NCI-H748 treated with DMSO at 0.1 percent for 48 hours (cell line): ENCODE measurements at places on chromosomes 12 and 14.
A peak's percentile ranks its signal among the peaks of the same experiment; 100 is the strongest.

DNA sequence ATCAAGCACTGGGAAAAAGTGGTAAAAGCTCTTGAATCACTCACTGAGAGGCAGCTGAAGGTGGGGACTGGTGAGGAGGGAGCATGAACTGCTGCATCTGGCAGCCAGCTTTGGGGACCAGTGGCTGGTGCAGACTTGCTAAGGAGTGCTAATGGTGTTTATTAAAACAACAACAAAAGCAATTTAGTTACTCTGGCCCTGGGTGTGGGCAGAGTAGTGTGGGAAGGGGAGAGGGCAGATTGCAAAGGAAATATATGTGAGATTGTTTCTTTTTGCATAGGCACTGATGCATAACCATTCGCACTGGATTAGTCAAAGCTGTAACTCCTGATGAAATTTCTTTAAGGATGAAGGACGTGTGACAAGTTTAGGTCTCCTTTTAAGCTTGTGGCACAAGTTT is 8.1 kb downstream of the TXNRD1 start:
- DNase-seq = no peak

DNA sequence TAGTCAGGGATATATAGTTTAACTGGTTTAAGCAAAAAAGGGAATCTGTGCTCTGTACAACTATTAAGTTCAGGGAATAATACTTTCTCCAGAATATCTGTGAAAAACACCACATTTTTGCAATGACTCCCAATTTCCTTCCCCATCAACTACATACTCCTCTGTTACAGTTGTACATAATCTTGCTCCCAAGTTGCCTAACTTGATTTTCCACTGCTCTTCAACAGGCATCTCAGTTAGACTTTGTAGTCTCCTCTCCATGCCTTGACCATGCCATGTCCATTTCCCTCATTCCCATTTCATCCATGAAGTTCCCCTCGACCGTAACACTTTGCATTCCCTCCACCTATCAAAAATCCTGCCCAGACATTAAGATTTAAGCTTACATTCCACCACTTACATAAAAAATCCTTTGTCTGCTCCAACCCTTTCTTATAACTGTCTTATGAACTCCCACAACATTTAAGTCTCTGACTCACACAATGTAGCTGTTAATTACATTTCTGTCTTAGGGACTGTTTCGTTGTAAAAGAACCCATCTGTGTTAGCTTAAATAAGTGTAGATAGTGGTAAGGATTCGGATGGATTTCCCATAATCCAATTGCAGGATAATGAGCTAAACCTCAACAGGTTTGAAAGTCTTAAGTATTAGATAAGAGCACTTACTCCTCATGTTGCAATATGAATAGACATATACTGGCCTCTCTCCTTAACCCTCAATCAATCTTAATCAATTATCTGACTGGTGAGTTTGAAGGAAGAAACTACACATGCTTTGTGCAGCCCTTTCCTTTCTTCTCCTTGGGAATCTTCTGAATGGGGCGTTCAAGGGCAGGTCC is 156.5 kb downstream of the PAWR start:
- DNase-seq = no peak

GRCh38 chr12:119012179-119012578 is 30.8 kb downstream of the SRRM4 start:
- DNase-seq = no peak

- DNase-seq = peak; percentile 87
These were observed 4.4 kb downstream of the REM2 start for GRCh38 chr14:22887260-22887989.

DNA sequence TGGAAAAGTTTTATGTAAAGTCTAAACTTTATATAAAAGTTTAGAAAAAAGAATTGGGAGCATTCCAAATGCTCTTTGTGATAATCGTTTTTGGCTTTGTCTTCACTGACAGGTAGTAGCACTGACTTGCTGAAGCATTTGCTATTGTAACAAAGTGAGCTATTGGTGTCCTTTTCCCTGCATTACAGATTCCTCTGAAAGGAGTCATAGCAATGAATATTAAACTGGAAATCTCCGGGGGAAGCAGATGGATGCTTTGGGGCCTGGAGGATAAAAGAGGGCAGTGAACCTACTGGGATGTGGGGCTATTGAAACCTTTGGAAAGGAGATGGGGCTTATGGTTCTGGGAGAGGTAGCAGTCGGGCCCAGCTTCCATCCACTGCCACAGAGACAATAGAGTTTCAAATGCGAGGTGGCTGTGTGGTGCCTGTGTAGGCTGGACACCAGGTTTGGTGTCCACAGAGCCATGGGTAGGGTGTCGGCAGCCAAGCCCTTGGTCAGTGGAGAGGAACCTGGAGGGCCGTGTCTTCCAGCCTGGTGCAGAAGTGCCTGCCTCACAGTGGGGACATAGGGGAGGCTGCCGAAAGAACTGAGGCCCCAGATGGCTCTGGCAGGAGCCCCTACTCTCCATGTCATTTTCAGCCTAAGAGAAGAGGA is 10.1 kb downstream of the GSG1 start:
- no peak for DNase-seq

GRCh38 chr12:131943876-131944275 is 5.9 kb upstream of the EP400 start:
- DNase-seq = no peak

DNA sequence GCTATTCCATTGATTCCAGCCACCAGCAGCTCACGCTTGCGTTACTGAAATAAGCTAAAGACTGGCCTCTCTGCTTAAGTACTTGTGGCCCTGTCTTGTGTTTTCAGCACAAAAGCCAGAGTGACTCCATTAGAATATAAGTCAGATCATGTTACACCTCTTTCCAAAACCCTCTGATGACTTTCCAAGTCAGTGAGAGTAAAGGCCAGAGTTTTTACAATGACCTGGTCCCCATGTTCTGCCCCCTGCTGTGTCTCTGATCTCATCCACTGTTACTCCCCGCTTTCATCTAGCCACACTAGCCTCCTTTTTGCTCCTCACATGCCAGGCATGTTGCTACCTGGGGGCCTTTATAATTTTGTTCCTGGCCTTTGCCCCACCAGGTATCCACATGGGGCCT is 6.9 kb upstream of the CKAP4 start:
- DNase-seq = no peak

GRCh38 chr12:127811988-127812387 is 455.0 kb upstream of the TMEM132C start:
- DNase-seq = peak; percentile 70

DNA sequence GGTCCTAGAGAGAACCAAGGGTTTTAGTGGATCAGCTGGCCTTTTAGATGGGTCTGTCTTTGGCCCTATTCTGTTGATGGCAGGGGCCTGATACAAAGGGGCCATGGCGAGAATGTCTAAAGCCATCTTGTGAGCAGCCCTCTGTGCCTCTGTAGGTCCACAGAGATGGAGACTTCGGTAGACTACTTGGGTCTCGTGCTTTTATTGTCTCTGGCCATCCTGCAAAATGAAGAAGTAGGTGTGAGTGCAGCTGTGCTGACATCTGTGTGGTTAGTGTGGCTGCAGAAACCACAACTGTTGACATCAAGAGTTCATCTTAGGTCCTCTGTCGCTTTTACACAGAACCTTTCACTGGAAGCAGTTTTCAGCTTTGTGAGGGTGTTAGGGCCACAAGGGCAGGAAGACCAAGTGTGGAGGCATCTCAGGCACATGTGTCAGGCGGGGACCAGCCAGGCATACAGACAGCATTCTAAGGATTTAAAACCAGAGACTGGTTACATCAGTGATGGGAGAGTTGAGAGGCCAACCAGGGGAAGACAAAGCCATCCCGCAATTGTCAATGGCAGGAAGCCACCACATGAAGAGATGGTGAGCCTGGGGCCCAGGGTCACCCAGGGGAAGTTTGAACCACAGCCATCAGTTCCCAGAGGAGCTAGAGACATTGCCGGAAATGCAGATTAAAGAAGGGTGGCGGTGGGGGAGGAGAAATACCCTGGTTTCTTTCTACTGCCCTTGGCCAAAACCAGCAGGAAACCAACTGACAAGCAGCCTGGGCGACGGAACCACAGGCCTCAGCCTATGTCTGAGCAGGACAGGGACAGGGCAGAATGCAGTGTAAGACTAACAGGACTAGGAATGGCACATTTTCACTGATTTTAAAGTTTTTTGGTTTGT is 13.0 kb upstream of the TPCN1 start:
- no peak for DNase-seq

GRCh38 chr12:57632958-57633840 is at the start of gene B4GALNT1:
B4GALNT1 (minus strand) TSS chr12:57633201; CDS start chr12:57632132, 1,069 bp downstream.
- peak; percentile 55 for DNase-seq

GRCh38 chr12:10301103-10301502 is 6.6 kb upstream of the KLRD1 start:
- DNase-seq = no peak

GRCh38 chr14:102928412-102929240 is 6.2 kb downstream of the AMN start:
- peak; percentile 62 for DNase-seq

GRCh38 chr12:84270470-84271140 is 642.0 kb downstream of the SLC6A15 start:
- DNase-seq = no peak

DNA sequence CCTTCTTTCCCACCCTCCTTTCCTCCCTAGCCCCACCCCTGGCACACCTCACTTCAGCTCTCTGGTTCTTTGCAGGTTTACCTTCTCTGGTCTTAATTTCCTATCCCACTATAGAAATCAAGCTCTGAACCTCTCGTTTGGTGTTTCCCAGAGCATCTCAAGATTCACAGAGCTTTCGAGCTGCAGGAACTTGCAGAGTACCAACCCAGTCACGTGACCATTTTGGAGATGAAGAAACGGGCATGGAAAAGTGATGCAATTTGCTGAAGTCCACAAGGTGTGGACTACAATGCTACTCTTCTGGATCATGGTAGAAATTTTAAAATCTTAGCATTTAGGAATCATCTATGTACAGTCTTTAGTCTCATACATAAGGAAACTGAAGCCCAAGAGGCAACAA is 205.8 kb downstream of the NTF3 start:
- DNase-seq = no peak

GRCh38 chr12:76219806-76220205 is 128.4 kb downstream of the BBS10 start:
- no peak for DNase-seq

DNA sequence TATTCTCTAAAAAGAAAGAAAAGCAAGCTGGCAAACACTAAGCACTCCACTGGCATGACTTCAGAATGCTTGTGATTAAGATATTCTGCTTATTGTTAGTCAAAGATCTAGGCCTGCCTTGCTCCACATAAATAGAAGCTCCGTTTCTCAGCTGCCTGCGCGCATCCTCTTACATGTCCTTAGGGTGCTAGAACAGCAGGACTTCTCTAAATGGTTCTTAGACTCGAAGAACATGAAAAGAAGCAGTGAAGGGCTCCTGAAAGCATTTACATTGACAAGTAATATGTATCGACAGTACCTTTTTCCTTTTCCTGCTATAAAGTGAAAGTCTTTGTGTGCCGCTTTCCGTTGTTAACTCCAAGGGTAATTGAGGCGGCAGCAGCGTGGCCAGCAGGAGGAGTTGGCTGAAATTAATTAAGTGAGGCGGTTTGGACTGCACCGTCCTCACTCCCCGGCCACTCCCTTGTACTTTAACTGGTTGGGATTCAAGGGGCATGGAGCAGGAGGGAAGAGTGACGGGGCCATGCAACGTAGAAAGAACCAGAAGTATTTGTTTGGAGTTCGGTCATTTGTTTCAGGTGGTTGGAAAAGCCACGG is 34.2 kb upstream of the OTX2 start:
- no peak for DNase-seq

DNA sequence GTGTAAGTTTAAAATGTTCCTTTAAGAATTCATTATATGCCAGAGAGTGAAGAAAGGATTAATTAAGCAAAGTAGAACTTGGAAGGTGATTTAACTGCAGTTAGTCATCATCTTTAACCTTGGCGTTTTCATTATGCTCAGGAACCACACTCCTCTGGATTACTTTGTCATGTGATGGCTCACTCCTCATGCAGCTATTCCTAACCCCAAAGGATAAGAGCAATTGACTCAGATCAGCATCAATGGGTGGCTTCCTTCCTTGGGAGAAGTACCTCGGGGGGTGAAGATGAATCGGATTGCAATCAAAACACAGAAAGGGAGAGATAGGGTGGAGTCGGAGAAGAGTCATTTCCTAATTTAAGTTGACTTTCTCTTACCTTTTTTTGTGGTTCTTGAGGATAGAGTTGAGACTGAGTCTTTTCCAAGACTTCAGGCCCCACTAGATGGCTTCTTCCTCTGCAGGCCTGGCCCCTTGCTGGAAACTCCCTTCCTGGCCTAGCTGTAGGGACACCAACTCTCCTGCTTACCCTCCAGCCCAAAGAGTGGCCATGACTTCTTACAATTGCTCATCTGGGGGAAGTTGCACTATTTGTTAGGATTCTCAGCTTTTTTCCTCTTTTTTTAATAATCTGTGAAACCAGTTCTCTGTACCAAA is 238.6 kb upstream of the DDHD1 start:
- no peak for DNase-seq

DNA sequence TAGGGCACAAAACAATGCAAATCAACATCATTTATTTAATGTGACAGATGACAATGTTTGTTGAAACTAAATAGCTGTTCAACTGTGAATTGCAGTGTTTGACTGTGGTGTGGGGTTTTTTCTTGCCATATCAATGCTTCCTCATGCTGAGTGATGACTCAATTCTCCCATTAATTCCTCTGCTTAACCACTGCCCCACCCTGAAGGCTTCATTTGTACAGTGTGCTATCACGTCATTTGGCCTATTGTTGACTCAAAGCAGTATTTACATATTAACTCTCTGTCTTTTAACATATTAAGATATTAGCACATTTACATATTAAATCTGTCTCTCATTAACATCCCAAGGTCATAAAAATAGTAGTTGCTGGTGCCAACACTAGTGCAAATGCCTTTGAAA is 164.8 kb upstream of the NRXN3 start:
- peak; percentile 13 for DNase-seq

GRCh38 chr12:116594325-116595038 is 35.3 kb downstream of the MAP1LC3B2 start:
- DNase-seq = no peak

- no peak for DNase-seq
These were observed 53.9 kb downstream of the METTL25 start for GRCh38 chr12:82412246-82412645.

- DNase-seq = peak; percentile 24
These were observed 679 bp downstream of the BDKRB2 start for GRCh38 chr14:96205059-96205977.

DNA sequence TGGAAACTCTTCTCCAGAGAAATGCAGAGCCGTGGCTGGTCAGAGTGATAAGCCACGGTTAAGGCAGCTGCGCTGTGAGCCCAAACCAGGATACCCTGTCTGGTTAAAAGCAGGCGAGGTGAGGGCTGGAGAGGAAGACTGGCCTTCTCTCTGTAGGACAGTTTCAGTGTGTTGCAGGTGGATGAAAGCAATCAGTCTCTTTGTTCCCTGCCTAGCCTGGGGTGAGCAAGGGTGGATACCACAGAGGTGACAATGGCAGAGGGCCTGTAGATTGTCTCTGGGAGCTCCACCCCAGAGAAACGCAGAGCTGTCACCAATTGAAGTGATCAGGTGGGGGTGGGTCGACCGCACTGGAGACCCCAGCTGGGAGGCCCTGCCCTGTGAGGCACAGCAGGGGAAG is 621.9 kb downstream of the LRFN5 start:
- no peak for DNase-seq

DNA sequence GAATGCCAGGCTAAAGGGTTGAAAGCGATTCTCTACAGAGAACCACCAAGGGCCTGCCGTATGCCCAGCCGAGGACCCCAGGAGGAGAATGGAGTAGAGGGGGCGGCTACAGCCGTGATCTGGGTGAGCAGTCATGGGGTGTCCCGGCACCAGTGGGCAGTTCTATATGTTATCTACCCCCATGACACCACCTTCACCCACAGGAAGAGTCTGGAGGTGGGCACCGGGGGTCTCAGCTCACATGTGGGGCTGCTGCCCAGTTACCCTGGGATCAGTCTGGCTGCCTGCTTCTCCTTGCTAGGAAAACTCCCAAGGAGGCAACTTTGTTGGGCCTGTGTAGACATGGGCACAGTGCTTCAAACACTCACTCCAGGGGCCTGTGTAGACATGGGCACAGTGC is 99.4 kb downstream of the LGMN start:
- no peak for DNase-seq
